ENCODE measurements at places on chromosomes 13 and 19. TPM values are rescaled to one million over a fixed set of nuclear protein-coding genes. Genes with fewer than 3 reads are reported as not detected.

MED29 gene
- 15.2 TPM for total RNA-seq

DNAAF3 gene
- total RNA-seq = 0.75 TPM

ADM5 gene
- 0.66 TPM for total RNA-seq

FPR2 gene
- not detected for total RNA-seq

DUXA gene
- not detected for total RNA-seq

ETV2 gene
- total RNA-seq = 0.11 TPM

VSTM1 gene
- not detected for total RNA-seq

All from uterine smooth muscle cell (primary cell).